ENCODE measurements at places on chromosomes 2 and 18. TPM values are rescaled to one million over a fixed set of nuclear protein-coding genes. Genes with fewer than 3 reads are reported as not detected.

GALR1 gene
- total RNA-seq = not detected

BIN1 gene
- 4.5 TPM for total RNA-seq

CROCC2 gene
- 0.12 TPM for total RNA-seq

AP1S3 gene
- total RNA-seq = 20.8 TPM

ZNF385B gene
- 0.32 TPM for total RNA-seq

GRHL1 gene
- 123 TPM for total RNA-seq

FNDC4 gene
- 8.5 TPM for total RNA-seq

COLEC11 gene
- total RNA-seq = not detected

FHOD3 gene
- 3.0 TPM for total RNA-seq

RNF125 gene
- total RNA-seq = 1.8 TPM

ERFE gene
- 0.44 TPM for total RNA-seq

KCNG2 gene
- 0.20 TPM for total RNA-seq

DTNA gene
- 2.3 TPM for total RNA-seq

C2orf66 gene
- not detected for total RNA-seq

DIS3L2 gene
- total RNA-seq = 25.0 TPM

TXNDC2 gene
- not detected for total RNA-seq

TTR gene
- 0.20 TPM for total RNA-seq

CYS1 gene
- total RNA-seq = 0.52 TPM

SERPINB10 gene
- total RNA-seq = 0.36 TPM

VWC2L gene
- total RNA-seq = not detected

DLGAP1 gene
- 0.28 TPM for total RNA-seq

ZNF236 gene
- 8.9 TPM for total RNA-seq

TSHZ1 gene
- total RNA-seq = 9.2 TPM

OTX1 gene
- total RNA-seq = 1.8 TPM

LRP1B gene
- 0.40 TPM for total RNA-seq

PDCD1 gene
- total RNA-seq = 0.20 TPM

BMP10 gene
- total RNA-seq = not detected

CCDC102B gene
- total RNA-seq = 1.2 TPM

SULT1C4 gene
- total RNA-seq = 0.32 TPM

ADRA2B gene
- not detected for total RNA-seq

AGXT gene
- not detected for total RNA-seq

ASB18 gene
- total RNA-seq = not detected

RAB17 gene
- 7.8 TPM for total RNA-seq

ASB1 gene
- total RNA-seq = 12.3 TPM

CASP8 gene
- 22.5 TPM for total RNA-seq

THSD7B gene
- total RNA-seq = 0.88 TPM

GALNT5 gene
- 3.8 TPM for total RNA-seq

GAL3ST2 gene
- not detected for total RNA-seq

CNDP1 gene
- not detected for total RNA-seq

DCC gene
- total RNA-seq = not detected

CREG2 gene
- 2.3 TPM for total RNA-seq

PDE11A gene
- not detected for total RNA-seq

R3HDM1 gene
- total RNA-seq = 26.0 TPM

UGT1A3 gene
- 0.28 TPM for total RNA-seq

ERICH2 gene
- total RNA-seq = not detected

RNF181 gene
- 95.2 TPM for total RNA-seq

TPRKB gene
- 28.3 TPM for total RNA-seq

RPRD1A gene
- 29.3 TPM for total RNA-seq
